ENCODE measurements at places on chromosomes 1 and 21. TPM values are rescaled to one million over a fixed set of nuclear protein-coding genes. Genes with fewer than 3 reads are reported as not detected.

GRCh38 chr21:41765973-41766882, 624 bp downstream of the RIPK4 start:
- no peak for DNase-seq

- no peak for DNase-seq
These were observed 16.1 kb upstream of the CLDN8 start for GRCh38 chr21:30232011-30232410.

The SLC6A17 gene
- total RNA-seq, result 0.19 TPM

DNA sequence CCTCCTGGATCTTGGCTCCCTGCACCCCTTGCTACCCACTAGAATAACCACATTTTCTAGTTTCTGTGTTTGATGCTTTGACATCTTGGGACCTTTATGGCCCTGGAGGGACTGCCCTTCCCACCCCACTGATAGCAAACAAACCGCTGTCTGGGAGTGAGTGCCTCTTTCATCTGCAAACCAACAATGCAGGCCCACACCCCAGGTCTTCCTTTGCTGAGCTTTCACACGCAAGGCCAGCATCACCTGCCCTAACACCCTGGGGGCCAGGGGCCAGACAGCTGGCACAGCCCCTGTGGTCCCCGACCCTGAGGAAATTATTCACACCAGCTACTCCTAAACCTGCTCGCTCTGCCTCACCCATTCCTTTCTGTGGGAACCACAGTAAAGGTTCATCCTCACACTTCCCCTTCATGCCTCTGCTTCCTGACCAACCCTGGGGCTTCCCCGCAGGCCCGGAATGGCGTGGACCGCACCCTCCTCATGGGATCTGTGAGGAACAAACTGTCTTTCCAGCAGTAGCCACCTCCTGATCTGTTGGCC, 15.4 kb downstream of the SLC2A7 start:
- DNase-seq, result no peak

The NTMT2 gene
- not detected for total RNA-seq

DNA sequence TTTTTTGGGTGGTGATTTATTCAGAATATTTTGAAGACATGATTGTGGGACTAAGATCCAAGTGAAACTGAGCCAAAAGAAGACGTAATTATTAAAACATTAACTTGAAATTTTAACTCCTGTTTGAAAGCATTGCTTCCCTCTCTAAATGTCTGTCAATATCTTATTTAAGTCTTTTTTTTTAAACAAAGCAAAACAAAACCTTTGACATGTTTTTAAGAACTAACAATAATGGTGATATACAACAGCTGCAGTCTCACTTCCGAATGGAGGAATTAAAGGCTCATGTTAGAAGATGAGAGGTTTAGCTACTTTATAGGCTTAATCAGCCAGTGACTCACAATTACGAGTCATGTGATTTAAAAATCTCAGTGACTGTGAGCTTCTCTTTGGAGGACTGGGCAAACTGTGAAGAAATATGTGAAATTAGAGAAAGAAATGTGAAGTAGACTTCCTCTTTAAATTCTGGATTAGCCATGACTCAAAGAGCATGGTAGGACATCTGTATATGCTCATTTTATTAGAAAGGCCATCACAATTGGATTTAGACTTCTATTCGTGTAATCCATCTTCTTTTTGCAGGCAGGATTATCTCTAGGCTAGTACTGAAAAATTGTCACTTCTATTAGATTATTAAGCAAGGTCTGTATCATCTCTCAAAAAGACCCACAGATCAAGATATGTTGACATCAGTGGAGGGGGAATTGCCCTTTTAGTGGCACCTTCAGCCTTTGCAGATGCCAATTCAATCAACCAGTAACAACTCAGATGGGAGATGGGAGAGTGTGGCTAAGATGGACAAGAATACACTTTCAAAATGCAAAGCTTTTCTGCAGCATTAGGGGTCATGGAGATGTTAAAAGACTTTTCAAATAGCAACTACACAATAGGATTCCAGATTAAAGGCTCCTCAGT, 28.7 kb downstream of the KCNA3 start:
- DNase-seq, result no peak

The CHI3L1 gene
- 40.4 TPM for total RNA-seq

GRCh38 chr21:17699524-17700189, 87.0 kb upstream of the BTG3 start:
- DNase-seq, result no peak

The CCDC185 gene
- not detected for total RNA-seq

GRCh38 chr1:156860628-156861423, at the start of gene NTRK1:
Gene NTRK1 (plus strand): TSS chr1:156860865. CDS start chr1:156860935, 70 bp downstream.
- DNase-seq, result no peak

DNA sequence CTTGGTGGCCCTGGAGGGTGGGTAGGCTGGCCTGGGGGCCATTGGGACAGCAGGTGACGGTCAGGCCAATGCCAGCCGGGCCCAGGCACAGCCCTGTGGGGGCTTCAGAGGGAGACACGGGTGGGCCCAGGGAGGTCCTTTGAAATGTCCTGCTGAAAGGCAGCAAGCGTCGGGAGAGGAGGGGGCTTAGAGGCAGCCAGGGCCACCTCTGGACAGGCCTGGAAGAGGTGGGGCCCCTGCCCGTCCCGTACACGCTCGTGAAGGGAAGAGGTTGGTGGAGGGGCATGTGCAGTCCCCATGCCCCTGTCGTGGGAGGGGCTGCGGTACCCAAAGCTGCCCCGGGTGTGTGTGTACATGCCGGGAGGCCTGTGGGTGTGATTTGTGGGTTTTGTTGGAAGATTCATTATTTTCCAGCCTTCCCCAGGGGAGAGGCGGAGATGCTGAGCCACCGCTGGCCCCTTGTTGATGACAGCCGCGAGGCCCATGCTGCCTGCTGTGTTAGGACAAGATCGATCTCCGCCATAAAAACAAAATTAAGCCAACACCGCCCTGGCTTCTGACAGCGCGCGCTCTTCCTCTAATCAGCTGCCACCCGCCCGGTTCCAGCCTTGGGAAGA, 3.4 kb upstream of the PLCH2 start:
- no peak for DNase-seq

- DNase-seq, result no peak
These were observed 100.1 kb upstream of the GCLM start for GRCh38 chr1:94009304-94009703.
